ENCODE measurements at places on chromosomes 2 and 18.
A peak's percentile ranks its signal among the peaks of the same experiment; 100 is the strongest.

DNA sequence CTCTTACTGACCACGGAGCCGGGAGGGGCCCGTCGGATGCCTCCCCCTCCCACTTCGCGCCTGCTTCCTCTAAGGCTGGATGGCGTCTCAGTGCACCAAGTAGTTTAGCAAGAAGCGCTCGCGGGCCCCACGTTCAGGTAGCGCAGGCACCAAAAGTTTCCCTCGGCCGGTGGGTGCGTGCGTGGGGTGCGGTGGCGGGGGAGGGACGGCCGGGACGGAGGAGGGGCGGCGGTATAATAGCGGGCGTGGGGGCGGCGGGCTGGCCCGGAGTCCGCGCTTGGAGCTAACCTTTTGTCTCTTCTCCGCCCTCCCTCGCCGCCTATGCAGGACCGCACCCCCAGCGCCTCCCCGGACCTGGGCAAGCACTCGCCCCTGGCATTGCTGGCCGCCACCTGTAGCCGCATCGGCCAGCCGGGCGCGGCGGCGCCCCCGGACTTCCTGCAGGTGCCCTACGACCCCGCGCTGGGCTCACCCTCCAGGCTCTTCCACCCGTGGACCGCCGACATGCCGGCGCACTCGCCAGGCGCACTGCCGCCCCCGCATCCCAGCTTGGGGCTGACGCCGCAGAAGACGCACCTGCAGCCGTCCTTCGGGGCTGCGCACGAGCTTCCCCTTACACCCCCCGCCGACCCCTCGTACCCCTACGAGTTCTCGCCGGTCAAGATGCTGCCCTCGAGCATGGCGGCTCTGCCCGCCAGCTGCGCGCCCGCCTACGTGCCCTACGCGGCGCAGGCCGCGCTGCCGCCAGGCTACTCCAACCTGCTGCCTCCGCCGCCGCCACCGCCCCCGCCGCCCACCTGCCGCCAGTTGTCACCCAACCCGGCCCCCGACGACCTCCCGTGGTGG, 1.0 kb downstream of the SP5 start:
- DNase-seq = no peak

DNA sequence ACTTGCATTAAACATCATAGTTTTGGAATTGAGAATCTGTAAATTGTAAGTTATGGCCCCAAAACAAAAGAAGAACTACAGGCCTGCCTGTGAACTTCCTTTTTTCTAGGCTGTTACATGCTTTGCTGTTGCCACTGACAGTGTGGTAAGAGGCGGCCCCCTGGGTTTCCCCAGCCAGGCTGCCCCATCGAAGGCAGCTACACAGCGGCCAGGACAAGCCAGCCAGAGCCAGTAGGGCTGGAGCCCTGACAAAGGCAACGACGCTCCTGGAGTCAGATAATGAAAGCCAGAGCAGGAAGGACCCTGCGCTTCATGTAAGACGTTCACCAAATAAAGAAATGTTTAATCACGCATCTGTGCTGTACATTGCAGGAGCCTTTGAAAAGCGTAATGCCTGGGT, 55.0 kb downstream of the ANKRD44 start:
- DNase-seq = peak; percentile 27

DNA sequence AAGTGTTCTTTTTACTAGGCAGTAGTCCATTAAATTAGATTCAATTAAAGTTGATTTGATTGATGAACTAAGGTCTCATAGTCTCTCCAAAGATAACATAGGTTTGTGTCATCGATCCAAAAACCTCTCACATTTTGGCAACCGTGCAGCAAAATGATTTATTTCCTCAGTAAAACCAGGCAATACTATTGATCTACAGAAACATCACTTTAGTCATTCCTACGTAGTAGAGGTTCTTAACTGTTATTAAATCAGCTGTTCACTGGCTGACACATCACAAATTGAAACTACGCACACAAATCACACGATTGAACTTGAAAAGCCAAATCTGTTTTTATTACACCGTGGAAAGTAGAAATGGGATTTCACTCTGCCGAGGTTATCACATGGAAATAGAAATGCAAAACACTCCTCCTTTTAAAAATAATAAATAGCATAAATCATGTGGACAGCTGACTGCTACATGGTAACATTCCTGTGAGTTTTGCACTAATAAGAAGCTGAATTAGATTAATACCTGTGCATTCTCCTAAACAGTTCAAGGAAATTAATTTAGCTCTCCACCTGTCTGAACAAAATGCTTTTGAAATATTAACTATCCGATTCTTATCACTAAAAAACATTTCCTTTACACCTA, 262.5 kb downstream of the CDH20 start:
- DNase-seq = no peak

GRCh38 chr2:203802342-203803052, 65.1 kb upstream of the CTLA4 start:
- peak; percentile 23 for DNase-seq

DNA sequence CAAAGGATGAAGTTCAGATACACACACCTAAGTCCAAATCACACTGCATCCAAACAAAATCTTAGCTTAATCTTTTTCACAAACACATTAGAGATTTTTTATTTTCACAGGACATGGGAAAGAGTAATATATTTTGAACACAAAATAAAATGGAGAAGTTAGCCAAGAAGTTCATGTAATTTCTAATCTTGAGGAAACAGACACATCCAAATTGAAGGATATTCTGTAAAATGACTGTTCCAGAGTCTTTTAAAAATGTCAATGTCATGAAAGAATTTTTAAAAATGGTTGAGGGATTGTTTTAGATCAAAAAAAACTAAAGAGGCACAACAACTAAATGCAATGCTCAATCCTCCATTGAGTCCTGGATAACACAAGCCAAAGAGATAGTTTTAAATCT, 12.4 kb upstream of the RAPGEF4 start:
- no peak for DNase-seq

DNA sequence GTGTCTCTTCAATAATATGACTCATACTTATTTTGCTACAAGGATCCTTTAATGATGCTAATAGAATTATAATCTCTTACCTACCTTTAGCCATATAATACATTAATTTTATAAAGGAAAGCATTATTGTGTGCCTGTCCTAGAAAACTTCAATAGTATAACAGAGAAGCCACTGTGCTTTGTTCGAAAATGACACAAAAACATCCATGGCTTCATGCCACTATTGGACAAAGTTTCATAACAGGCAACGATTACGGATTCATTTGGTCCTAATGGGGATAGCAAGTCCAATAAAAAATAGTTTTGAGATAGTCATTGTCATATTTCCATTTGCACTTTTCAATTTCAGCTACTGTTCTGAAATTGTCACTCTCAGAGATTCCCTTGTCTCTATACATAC, 52.5 kb upstream of the CCDC150 start:
- no peak for DNase-seq

GRCh38 chr18:62883937-62884735, 168.8 kb downstream of the PHLPP1 start:
- DNase-seq = no peak

- DNase-seq = no peak
Observed at GRCh38 chr18:68448736-68449135, 266.2 kb downstream of the TMX3 start.

GRCh38 chr2:25379535-25379934, 37.8 kb upstream of the DNMT3A start:
- DNase-seq = no peak

- DNase-seq = no peak
Observed at GRCh38 chr2:201542291-201542690, 90.8 kb downstream of the STRADB start.

GRCh38 chr2:144364944-144365738, 154.8 kb downstream of the ZEB2 start:
- DNase-seq = no peak

- DNase-seq = no peak
Observed at GRCh38 chr18:2213905-2214304, 357.4 kb downstream of the METTL4 start.

DNA sequence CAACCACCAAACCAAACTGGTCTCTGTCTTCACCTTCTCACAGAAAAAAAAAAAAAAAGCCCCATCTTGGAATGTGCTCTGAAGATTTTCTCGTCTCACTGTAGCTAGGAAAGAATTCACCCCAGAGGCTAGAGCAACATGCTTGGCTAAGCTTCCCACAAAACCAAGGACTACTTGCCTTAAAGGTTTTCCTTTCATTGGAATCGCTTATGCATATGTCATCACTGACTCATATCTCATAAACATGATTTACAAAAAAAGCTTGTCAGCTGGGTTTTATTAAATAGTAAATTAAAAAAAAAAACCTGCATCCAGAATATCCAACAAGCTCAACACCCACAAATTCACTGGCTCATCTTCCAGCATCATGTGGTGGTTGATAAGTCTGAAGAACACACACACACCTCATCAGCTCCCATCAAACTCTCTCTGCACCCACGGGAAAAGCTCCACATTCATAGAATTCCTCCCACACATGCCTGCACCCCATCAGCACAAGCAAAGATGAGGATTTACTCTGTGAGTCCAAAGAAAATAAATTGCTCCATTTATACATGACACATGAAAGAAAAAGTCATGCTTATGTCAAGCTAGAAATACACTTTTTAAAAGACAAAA, 182.0 kb upstream of the TRIB2 start:
- DNase-seq = peak; percentile 83

- no peak for DNase-seq
Observed at GRCh38 chr2:16152928-16153753, 212.8 kb downstream of the MYCN start.

Data from fibroblast of the conjunctiva (primary cell).